ENCODE measurements at places on chromosomes 7 and 10.

GRCh38 chr7:43118313-43118712, 5.9 kb downstream of the HECW1 start:
- no peak for DNase-seq

DNA sequence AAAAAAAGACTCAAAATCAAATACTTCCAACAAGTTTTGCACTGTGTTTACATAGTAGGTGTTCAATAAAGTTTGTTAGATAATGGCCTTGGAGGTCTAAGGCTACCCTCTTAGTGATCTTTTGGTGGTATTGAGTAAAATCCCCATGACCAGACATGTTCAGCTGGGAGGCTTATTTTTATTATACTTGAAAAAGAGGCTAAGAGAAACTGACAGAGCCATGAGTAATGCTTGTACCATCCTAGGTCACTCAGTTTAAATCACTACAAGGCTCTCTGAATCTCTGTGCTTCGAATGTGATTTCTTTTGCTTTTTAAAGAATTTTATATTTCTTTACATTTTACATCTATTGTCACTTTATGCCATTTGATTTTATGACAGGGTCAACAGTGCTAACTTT, 90.5 kb downstream of the TWIST1 start:
- peak; percentile 73 for DNase-seq

GRCh38 chr7:117068511-117069145, 115.3 kb downstream of the ST7 start:
- DNase-seq, result no peak

DNA sequence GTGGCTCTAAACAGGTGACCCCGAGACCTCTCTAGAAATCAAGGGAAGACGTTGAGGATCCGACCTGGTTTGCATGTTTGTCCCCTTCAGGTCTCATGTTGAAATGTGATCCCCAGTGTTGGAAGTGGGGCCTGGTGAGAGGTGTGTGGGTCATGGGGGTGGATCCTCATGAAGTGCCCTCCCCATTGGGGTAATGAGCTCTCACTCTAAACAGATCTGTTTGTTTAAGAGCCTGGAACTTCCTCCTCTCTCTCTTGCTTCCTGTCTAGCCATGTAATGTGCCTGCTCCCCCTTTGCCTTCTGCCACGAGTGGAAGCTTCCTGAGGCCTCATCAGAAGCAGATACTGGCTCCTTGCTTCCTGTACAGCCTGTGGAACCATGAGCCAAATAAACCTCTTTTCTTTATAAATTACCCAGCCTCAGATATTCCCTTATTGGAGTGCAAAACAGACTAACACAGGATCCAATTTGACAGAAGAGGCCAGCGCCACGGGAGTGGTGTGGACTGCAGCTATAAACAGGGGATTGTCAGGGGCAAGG, 10.8 kb upstream of the POLM start:
- DNase-seq, result no peak

DNA sequence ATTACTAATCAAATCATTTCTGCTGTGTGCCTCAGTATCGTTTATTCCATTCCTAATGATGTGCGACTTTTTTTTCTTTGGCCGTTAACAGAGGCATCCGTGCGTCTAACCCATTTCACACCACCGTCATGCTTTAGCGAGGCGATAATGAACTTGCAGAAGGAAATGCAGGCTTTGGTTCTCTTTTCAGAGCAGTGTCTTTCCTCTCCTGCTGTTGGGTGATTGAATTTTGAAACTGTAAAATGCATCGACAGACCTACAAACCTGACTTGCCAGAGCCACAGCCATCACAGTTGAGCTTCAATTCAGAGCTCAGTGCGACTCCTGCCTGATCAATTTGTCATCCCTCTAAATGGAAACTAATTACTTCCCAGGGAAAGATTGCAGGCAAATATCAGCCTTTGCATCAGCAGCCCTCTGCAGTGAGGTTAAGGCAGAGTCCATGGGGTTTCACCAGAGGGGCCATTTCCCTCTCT, 486.0 kb upstream of the GALNT17 start:
- DNase-seq, result no peak

- DNase-seq, result no peak
Observed at GRCh38 chr10:11863353-11864109, 40.4 kb downstream of the PROSER2 start.

DNA sequence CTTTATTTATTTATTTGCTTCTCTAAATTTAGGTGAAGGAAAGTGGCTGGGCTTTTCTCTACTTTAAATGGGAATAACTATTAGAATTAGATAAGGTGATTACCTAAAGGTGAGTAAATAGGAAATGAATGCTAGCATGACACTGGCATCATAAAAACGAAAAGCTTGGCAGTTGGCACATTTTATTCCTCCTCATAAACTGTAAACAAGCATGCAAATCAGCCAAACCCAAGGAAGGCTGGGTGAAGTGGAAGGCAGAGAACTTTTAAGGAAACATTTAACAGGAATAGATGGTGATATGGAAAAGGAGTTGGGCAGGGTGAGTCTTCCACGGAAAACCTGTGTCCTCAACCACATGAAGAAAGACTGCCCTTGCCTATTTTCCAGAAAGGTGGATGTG, 669.1 kb downstream of the KCNMA1 start:
- DNase-seq, result no peak

GRCh38 chr7:33339074-33339790, 209.9 kb downstream of the BBS9 start:
- DNase-seq, result no peak

GRCh38 chr10:28928484-28928883, 251.2 kb downstream of the BAMBI start:
- DNase-seq, result peak; percentile 29

All from choroid plexus epithelial cell (primary cell).